ENCODE measurements at places on chromosomes 5 and 9. TPM values are rescaled to one million over a fixed set of nuclear protein-coding genes. Genes with fewer than 3 reads are reported as not detected.

SPINK4 gene
- not detected for total RNA-seq

IL13 gene
- total RNA-seq = not detected

GRCh38 chr9:111957856-111958631 is 61.4 kb downstream of the UGCG start:
- DNase-seq = peak; percentile 77

DNA sequence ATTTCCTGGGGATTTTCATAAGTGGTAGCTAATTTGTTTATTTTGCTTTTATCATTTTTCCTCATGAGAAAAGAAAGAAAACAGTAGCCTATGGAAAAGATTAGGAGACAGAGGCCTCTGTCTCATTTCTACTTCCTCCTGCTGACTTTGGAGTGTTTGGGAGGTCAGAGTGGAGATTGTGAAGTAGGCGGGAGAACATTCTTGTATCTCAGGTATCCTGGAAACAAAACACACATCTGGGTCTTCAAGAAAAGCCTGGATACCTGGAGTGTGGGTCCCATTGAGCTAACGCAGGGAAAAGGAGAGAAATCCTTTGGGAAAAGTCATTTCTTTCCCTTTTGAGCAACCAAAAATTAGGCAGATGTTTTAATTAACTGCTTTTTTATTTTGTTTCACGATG is 161.5 kb upstream of the DMAC1 start:
- no peak for DNase-seq

- no peak for DNase-seq
These were observed 100.6 kb downstream of the ITGA1 start for GRCh38 chr5:52888363-52888762.

- no peak for DNase-seq
These were observed 5.0 kb downstream of the LOX start for GRCh38 chr5:122073018-122073417.

DNA sequence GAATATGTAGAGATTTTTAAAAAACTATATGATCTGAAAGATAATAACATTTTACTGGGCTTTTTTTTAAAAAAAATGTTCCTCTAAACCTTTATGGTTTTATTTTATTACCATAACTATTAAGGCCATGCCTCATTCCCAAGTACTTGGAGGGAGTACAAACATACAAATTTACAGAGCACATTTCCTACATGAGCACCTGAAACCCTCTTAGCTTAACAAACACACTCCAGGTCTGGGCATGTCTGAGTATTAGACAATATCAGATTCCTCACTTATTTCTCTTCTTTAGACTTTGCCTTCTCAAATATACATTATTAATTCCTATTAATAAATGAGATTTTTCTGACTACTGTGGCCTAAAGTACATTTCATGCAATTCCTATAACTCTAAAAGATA is 319.2 kb downstream of the SLCO4C1 start:
- no peak for DNase-seq

- peak; percentile 71 for DNase-seq
These were observed 137.6 kb downstream of the SUSD1 start for GRCh38 chr9:112037281-112038016.

PCA3 gene
- total RNA-seq = not detected

DNA sequence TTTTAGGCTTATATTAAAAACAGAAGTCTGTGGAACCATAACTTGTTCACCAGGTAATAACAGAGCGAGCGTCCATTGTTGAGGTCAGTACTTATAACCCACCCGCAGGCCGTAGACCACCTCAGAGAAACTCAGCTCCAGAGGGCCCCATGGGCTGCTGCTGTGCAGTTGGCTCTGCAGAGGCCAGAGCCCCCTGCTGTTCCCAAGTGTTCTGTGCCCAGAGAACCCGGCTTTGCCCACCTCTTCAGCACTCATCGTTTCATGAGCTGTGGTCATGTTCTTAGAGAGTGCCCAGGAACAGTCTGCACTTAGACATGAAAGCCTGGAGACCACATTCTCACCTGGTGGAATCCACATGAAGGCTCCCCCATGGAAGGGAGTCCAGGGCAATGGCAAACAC is 50.4 kb upstream of the SLC2A8 start:
- no peak for DNase-seq

DNA sequence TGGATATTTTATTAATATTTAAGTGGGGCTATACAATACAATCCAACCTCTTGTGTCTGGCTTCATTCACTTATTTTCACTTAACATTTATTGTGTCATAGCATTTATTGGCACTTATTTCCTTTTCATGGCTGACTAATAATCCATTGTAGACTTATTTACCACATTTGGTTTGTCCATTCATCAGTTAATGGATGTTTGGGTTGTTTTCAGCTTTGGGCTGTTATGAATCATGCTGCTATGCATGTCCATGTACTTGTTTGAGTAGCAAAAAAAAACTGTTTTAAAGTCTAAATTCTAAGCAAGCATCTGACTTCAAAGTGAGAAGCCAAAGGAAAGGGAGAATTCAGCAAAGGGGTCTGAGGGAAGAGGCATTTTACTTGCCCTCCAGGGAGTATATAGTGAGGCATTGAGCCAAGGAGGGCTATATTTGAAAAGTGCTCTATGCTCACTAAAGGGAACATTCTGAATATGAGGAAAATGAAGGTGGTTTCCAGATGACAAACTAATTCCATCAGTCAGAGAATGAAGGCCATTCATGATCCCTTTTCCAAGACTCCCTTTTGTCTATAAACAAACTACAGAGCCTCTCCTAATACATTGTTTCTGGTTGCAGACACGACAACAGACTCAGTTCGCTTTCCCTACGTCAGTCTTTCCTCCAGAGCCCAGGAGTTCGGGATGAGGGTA is 532.8 kb upstream of the KLF4 start:
- DNase-seq = no peak

GRCh38 chr9:113580041-113580953 is 116.8 kb downstream of the RGS3 start:
- DNase-seq = peak; percentile 64

MAMDC2 gene
- 4.2 TPM for total RNA-seq

KCNV2 gene
- total RNA-seq = not detected

DNA sequence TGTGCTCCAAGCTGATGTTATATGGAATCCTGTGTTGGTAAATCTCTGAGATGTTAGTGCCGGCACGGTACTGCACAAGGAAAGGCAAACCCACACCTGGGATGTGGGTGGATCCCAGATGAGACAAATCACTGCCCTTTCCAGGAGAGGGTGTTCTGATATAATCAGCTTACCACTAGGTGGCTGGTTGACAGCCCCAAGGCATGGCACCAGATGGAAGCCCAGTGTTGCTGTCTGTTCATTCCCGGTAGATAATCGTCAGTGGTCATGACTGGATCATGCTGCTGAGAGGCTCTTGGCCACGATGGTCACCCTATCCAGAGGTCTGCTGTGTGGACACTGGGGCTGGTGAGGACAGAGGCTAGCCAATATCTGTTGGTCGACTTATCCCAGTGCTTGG is 184.0 kb downstream of the CACNA1B start:
- DNase-seq = no peak

ZNF474 gene
- not detected for total RNA-seq

TMEM171 gene
- 15.7 TPM for total RNA-seq

DNA sequence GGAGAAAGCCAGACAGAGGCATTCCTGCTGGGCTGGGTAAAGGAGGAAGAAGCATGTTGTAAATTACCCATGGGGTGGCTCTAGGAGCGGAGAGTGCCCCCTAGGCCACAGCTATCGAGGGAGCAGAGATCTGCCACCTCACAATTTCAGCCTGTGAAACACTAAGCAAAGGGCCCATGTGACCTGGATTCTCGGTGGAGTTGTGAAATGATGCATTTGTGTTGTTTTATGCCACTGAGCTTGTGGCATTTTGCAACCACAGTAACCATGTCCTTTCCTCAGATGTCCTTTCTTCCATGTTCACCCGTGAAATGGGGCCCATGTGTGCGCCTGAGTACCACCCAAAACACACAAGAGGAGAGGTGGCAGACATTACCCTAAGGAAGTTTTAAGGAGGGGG is 159.3 kb downstream of the SYK start:
- DNase-seq = no peak

DNA sequence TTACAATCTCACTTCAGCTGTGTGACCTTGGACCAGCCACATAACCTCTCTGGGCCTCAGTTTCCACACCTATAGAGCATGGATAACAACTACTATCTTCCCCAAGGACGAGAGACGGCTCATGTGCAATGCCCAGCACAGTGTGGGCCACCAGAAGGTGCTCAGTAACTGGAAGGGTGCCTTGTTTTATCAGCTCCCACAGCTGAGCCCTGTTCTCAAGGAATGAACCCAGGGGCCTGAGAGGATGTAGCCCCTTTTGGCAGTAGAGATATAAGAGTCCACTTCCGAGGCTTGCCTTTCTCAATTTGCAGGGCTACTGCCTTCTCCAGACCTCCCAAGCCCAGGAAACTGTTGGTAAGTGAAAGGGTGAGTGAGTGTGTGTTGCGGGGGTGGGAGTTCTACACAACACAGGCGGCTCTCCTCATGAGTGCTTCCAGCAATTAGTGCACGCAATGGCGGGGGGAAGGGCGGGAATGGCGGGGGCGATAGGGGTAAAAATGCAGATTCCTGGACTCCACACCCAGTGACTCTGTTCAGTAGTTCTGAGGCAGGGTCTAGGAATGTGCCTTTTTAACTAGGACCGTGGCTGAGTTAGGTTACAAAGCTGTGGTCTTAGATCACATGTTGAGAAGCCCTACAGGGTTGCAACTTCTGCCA is 185.1 kb downstream of the FSTL4 start:
- DNase-seq = no peak

GRXCR2 gene
- total RNA-seq = not detected

OMD gene
- not detected for total RNA-seq

GRCh38 chr9:90995516-90995915 is 193.9 kb downstream of the SYK start:
- no peak for DNase-seq

GRCh38 chr5:65327582-65327981 is 154.1 kb downstream of the ADAMTS6 start:
- DNase-seq = no peak

- DNase-seq = no peak
These were observed 4.9 kb upstream of the AMACR start for GRCh38 chr5:34012791-34013190.

GRCh38 chr9:16619402-16619801 is 251.1 kb downstream of the BNC2 start:
- DNase-seq = no peak

DNA sequence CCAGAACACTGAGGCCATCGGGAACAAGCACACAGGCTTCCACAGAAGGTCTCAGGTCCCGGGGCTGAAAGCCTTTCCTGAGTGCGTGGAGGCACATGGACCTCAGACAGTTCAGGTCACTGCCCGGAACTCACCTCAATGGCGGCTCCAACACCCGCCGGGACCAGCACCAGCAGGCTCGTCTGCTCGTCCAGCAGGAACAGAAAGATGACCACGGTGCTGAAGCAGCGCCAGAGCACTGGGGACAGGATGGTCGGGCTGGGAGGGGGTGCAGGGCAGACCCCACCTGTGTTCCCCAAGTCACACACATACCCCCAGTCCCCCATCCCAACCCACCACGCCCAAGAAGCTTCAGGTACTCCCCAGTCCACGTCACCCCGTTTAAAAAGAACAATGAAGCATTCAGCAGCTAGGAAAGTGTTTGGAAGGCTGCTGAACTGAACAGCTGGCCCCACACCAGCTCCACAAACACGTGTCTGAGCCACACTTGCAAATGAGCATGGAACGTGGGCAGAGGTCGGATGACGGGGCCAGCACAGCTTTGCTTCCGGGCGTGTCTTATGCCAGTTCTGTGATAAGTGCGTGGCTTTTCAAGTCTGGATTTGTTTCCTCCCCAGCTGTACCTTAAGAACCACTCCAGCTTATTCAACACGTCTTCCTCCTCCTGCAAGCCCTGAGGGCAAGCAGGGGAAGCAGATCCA is 14.6 kb downstream of the CLPTM1L start:
- no peak for DNase-seq

WNK2 gene
- total RNA-seq = not detected

ST8SIA4 gene
- 0.07 TPM for total RNA-seq

DNA sequence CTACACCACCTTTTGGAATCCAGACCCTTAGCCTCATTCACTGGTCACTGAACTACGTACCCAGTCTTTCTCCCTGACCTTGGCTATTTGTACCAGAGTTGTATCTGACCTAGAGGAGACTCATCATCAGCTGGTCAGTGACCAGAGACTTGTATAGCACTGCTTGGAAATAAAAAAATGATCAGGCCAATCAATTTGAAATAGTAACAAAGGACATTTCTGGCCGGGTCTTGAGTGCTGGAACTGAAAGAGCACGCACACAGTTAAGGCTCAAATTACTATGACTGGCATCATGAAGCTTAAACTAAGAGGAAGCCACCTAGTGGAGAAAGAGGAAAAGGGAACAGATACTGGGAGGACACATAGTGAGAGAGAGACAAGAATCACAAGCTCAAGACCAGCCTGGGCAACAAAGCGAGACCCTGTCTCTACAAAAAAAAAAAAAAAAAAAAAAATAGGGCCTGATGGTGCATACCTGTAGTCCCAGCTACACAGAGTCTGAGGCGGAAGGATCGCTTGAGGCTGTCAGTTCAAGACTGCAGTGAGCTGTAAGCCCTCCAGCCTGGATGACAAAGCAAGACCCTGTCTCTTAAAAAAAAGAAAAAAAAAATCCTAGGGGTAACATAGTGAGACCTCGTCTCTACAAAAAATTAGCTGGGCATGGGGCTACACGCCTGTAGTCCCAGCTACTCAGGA is 12.8 kb upstream of the SRP19 start:
- DNase-seq = peak; percentile 57

GRCh38 chr9:124214116-124214515 is 43.6 kb upstream of the NEK6 start:
- no peak for DNase-seq

- no peak for DNase-seq
These were observed 29.8 kb downstream of the CD274 start for GRCh38 chr9:5479994-5480694.

DNA sequence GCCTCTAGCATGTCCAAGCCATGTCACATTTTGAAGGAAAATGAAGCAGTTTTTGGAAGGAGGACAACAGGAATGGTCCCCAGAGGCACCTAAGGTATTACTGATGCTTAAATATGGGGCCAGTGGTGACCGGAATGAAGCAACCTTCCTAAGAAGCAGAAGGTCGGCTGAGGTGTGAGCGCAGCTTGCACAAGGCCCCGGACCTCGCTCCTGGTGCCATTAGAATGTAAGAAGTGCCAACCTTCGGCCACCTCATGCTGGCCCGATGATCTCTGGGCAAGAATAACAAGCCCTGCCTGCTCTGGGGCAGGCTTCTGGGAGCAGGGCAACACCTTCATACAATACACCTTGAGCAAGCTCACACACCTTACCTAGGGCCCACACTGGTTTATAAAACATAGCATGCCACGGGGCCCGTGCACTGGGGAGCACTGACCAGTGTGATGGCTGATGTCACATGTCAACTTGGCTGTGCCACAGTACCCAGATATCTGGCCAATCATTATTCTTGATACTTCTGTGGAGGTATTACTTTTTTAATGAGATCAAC is 21.9 kb downstream of the SEMA4D start:
- no peak for DNase-seq

DNA sequence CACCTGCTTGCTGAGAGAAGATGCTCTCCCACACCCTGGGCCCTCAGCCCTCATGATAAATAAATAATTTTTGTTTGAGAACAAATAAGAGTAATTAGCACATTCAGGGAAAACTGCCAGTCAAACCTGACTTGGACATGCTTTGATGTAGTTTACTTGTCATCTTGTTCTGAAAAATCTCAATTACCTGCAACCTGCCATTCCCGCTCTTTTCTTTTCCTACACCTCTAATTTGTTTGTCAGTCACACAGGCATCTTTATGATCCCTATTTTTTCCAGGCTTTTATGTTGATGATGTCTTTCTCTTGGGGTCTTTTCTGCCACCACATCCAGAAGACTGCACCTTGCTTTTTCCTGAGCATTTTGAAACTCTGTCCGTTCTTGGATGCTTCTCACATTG is 28.6 kb upstream of the TGFBI start:
- no peak for DNase-seq

Measured in A172 (cell line).